ENCODE measurements at places on chromosomes 7 and 10.

- no peak for DNase-seq
These were observed 62.9 kb upstream of the BET1 start for GRCh38 chr7:94067047-94067446.

GRCh38 chr10:132938472-132939339 is 3.7 kb downstream of the CFAP46 start:
- DNase-seq = peak; percentile 2

GRCh38 chr7:118087126-118087525 is 96.8 kb upstream of the LSM8 start:
- no peak for DNase-seq

- DNase-seq = no peak
These were observed 738.4 kb downstream of the SUGCT start for GRCh38 chr7:40873248-40873647.

DNA sequence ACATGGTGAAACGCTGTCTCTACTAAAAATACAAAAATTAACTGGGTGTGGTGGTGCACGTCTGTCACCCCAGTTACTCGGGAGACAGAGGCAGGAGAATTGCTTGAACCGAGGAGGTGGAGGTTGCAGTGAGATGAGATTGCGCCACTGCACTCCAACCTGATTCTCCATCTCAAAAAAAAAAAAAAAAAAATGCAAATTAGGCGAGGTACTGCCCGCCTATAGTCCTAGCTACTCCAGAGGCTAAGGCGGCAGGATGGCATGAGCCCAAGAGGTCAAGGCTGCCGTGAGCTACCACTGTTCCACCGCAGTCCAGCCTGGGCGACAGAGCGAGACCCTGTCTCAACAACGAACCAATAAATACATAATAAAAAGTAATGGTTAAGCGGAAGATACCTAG is 1.1 kb upstream of the EIF4H start:
- no peak for DNase-seq

DNA sequence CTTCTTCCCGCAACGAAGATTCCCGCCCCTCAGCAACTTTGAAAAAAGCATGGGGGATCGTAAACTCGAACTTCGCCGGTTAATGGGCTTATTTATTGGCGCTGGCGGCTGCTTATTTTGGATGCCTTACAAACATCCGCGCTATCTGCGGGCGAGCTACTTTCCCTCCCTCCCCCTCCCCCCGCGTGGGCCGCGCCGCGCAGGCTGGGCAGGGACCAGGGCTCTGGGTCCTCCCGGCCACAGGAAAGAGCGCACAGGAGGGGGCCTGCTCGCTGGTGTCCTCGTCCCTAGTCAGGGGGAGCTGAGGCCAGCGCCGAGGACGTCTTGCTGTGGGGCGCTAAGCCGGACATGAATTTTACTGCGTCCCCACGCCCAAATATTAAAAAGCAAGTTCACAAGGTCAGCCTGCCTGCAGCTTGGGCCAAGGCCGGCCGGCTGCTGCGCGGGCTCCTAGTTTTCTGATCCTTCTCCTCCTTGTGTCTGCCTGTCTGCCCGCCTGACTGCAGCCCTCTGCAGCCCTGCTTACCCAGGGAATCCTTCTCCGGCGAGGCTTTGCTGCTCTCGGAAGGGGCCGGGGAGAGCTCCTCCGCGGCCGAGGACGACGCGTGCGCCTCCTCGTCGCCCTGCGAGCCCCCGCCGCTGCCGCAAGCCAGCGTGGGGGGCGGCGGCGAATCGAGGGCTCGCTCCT is 1.2 kb downstream of the HOXA10 start:
- no peak for DNase-seq

DNA sequence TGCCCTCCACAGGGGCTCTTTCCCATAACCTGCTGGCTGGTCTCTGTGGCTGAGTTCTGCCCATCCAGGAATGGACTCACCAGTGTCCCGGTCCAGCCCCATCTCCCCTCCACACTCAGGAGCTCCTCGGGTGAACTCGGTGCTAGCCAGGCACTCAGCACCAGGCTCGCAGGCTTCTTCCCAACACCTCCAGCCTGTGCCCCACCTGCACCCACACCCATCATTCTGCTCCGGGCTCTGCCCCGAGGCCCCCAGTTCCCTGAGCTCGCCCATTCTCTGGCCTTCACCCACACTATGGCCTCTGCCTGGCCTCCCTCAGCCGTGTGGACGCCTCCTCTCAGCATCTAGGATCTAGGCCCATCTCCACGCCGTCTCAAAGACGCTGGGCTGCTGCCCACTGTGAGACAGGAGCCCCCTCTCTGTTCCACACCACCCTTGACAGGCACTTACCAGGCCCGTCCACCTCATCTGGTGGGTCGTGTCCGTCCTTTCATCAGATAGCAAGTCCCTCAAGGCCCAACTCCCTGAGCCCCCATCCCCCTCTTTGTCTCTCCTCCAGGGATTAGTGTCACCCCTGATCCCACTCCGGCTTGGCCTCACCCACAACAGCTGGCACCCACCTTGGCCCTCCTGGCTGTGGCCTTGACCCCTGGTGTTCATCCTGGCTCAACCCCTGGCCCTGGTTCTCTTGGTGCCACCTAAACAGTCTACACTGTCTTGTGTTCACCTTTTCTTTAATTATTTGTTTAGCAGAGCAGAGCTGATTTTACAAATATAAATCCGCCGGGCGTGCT is 76.0 kb upstream of the FAM20C start:
- DNase-seq = no peak

DNA sequence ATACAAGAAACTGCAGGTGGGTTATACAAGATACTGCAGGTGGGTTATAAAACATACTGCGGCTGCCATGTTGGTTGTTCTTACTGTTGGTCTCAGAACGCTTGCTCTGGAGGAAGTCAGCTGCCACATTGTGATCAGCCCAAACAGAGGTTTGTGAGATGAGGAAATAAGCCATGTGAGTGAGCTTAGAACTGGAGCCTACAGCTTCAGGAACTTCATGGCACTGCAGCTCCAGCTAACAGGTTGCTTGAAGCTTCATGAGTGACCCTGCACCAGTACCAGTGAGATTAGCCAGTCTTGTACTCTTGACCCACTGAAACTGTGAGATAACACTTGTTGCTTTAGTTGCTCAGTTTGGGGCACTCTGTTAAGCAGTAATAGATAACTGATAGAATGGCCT is 74.5 kb upstream of the PRKCQ start:
- no peak for DNase-seq

Data from brain microvascular endothelial cell (primary cell).